ENCODE measurements at places on chromosomes 3 and 15.
A peak's percentile ranks its signal among the peaks of the same experiment; 100 is the strongest.

GRCh38 chr15:39188314-39188713 is 392.6 kb upstream of the THBS1 start:
- H3K36me3 ChIP-seq: no peaks in the 10 kb centered on the region
- peaks cover 22% of the 10 kb centered on the region for H3K4me1 ChIP-seq
- no peak overlapping the region for H3K4me3 ChIP-seq
- H3K27ac ChIP-seq: no peak overlapping the region
- H3K27me3 ChIP-seq: no peaks in the 10 kb centered on the region
- no peak for DNase-seq

DNA sequence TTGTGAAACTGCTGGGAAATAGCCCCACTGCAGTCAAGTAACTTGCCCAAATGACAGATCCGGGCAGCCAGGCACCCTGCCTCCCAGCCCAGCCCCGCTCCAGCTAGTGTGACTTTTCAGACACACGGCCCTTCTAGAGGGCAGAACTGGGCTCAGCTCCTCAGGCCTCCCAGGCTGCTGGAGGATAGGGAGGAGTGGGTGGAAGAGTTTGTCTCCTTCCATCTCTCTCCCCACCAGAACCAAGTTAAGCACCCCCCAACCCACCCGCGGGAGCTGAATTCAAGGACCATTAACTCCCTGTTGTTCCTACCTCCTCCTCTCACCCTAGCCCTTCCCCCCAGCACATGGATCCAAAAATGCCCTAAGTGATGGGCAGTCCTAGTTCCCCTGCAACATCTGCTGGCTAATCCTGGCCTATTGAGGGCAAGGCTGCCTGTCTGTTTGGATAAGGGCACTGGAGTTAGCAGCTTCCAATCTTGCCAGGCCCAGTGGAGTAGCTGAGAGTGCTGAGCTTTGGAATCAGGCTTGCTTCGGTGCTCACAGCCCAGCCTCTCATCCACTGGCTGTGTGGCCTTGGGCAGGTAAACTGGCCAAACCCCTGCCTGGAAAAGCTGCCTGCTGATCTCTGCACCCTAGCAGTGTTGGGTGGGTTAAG is 3.1 kb downstream of the CCDC33 start:
- peaks cover 6% of the 10 kb centered on the region for H3K27me3 ChIP-seq
- H3K36me3 ChIP-seq: no peaks in the 10 kb centered on the region
- no peak for DNase-seq
- no peak overlapping the region for H3K27ac ChIP-seq
- H3K4me1 ChIP-seq: peaks cover 13% of the 10 kb centered on the region

DNA sequence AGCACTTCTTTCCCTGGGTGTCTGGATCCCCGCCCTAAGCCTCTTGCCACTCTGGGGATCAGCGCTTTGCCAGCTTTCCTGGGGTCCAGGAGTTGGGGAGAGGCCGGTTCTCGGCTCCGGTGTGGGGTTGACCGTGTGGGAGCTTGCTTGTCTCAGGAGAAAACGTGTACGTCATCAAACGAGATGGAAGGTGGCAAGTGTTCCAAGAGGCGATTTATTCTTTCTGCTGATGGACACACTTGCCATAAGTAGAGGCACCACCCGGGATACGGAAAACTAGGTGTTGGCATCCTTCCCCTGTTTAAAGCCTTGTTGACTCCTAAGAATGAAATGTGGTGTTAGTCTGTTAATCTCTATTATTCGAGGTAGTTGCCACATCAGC is 295 bp downstream of the ZWILCH start:
- peak overlapping the region; percentile 100 for H3K4me3 ChIP-seq
- peak overlapping the region; percentile 99 for H3K27ac ChIP-seq
- H3K27me3 ChIP-seq: no peaks in the 10 kb centered on the region
- H3K36me3 ChIP-seq: peaks cover 21% of the 10 kb centered on the region
- no peak for DNase-seq

GRCh38 chr3:179108086-179108485 is 36.5 kb upstream of the ZMAT3 start:
- H3K36me3 ChIP-seq: no peaks in the 10 kb centered on the region
- H3K4me1 ChIP-seq: no peaks in the 10 kb centered on the region
- H3K4me3 ChIP-seq: no peak overlapping the region
- no peak for DNase-seq
- no peaks in the 10 kb centered on the region for H3K27me3 ChIP-seq

DNA sequence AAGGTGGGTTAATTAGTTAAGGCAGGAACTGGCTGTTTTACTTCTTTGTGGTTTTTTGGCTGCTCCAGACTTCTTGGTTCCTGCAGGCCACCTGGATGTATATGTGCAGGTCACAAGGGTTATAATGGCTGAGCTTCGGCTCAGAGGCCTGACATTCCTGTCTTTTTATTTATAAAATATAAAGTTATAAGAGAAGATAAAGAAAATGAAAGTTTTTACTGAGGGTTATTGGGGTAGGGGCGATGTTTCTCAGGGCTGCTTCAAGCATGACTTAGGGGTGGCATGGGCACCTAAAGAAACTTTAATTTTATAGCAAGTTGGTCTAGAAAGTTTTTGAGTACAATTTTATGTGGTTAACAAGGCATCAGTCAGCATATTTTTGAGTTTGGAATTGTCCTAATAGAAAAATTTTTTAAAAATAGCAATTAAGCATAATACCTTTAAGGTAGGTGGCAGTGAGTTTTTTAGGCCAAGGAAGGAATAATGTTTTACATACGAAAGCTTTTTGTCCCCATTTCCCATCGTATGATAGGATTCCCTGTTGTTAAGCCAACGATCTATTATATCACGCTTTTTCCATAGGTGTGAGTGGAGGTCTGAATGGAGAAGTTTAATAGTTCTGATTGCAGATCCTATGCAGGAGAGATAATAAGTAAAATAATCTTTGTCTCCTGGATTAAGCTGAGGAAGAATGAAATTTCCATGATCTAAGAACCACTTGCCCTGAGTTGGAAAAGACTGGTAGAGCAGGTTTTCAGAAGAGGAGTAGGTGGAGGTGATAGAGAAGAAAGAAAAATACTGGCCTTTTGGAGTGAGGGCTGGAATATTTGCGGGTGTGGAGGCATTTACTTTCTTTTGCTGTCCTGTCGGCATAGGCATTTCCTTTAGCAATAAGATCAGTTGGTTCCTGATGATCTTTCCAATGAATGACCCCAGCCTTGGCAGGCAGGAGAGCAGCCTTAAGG is 10.1 kb downstream of the STRIT1 start:
- DNase-seq: no peak
- no peaks in the 10 kb centered on the region for H3K27me3 ChIP-seq
- H3K27ac ChIP-seq: no peak overlapping the region
- H3K36me3 ChIP-seq: peaks cover 9% of the 10 kb centered on the region
- H3K4me3 ChIP-seq: no peak overlapping the region
- no peaks in the 10 kb centered on the region for H3K4me1 ChIP-seq

DNA sequence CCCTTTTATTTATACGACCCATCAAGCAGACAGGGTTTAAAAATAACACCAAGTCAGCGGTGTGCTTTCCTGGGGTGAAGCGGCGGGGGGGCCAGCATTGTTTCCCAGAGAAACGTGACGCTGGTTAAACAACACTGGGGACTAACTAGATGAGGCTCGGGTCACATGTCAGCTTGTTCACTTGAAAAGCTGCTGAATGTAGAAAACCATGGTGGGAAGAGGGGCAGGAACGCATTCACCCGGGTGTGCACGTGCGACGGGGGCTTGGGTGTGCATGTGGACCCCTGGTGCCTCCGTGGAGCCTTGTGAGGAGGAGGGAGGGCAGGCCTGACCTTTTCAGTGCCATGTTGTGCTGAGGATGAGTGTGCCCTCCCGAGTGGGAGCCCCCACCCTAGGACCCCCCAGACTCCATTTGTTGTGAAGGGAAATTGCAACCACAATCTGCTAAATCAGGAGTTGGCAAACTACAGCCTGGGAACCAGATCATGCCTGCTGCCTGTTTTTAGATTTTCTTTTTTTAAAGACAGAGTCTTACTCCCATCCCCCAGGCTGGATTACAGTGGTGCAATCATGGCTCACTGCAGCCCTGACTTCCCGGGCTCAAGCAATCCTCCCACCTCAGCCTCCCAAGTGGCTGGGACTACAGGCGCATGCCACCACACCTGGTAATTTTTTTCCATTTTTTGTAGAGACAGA is 70.4 kb upstream of the CMTM7 start:
- no peak for DNase-seq
- H3K27me3 ChIP-seq: no peaks in the 10 kb centered on the region
- H3K36me3 ChIP-seq: no peaks in the 10 kb centered on the region
- peaks cover 38% of the 10 kb centered on the region for H3K4me1 ChIP-seq
- H3K27ac ChIP-seq: no peak overlapping the region

GRCh38 chr3:4507024-4507596 is 14.0 kb downstream of the ITPR1 start:
- peaks cover 25% of the 10 kb centered on the region for H3K4me1 ChIP-seq
- DNase-seq: no peak
- H3K4me3 ChIP-seq: no peak overlapping the region
- H3K36me3 ChIP-seq: no peaks in the 10 kb centered on the region
- peaks cover 11% of the 10 kb centered on the region for H3K27me3 ChIP-seq
- no peak overlapping the region for H3K27ac ChIP-seq
